ENCODE measurements at places on chromosomes 7 and 10.

DNA sequence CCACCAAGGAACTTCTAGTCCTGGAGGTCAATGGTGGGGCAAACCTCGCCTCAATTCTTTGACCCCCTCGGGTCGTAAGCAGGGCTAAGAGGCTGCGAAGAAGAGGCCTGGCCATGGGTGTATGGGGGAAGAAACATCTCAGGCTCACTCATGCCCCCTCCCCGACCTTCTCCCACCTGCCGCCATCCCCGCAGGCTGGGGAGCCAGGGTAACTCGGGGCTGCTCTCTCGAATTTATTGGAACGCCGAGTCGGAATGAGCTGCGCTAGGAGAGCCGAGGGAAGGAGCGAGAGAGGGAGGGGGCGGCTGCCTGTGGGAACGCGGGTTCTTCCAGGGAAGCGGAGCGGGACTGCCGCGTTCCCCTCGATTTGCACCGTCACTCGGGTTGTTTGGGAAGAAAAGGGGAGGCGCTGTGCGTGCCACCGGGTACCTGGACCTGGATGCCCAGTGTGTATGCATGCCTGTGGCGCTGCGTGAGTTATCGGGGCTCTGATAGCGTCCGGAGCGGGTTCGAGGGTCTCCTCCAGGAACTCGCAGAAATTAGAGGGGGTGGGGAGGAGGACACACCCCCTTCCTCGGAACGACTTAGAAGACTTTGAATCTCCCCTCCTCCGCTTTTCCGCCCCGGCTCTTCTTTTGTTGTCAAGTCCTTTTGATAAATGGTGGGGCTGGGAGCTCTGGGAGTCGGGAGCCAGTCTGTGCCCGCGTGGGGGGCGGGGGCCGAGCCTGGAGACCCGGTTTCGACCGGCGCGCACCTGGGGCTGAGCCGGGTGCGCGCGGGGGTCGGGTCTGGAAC is 1.8 kb upstream of the ZNF503 start:
- DNase-seq, result peak; percentile 38

DNA sequence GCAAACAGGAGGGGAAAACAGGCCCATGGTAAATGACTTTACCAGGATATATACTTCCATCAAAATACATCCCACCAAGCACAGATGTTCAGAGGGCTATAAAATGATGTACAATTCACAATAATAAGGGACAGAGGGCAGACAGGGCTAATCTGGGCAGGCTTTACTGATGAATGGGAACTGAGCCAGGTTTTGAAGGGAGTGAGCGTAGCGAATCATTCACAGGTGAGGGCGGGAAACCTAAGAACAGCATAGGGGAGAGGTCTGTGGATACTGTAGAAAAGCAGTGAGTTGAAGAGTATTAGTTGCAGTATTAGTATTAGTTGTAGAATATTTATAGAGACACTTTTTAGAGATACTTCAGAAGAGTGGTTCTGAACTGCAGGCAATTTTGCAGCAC is 180.8 kb downstream of the JAZF1 start:
- peak; percentile 87 for DNase-seq

DNA sequence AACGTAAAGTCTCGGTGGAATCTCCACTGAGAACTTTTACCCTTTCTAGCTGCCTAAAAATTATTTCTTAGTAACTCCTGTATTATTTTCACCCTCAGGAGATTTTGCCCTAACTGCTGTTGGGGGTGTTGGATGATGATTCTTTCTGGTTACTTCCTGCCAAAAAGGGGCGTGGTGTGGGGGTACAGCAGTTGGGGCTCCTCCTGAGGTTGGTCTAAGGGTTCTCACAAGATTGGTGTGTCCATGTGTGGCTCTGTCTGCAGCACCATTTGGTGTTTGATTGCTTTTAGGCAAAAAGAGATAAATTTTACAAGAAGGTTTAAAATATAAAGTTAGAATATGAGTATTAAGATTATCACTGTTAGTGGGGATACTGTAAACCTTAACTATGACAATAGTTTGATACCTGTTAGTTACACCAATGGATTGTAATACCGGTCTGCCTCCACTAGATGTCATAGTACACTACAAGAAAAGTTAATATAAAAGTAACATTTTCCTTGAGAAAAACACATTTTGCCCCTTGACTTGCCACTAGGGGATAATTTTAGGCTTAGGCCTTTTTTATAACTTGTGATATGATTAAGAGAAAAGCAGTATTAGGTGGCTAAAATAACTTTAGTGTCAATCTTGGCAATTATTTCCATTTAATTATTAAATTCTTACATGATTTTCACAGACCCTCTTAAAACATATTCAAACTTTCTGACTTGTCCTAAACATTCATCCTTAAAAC is 928.7 kb downstream of the IPMK start:
- DNase-seq, result peak; percentile 39

DNA sequence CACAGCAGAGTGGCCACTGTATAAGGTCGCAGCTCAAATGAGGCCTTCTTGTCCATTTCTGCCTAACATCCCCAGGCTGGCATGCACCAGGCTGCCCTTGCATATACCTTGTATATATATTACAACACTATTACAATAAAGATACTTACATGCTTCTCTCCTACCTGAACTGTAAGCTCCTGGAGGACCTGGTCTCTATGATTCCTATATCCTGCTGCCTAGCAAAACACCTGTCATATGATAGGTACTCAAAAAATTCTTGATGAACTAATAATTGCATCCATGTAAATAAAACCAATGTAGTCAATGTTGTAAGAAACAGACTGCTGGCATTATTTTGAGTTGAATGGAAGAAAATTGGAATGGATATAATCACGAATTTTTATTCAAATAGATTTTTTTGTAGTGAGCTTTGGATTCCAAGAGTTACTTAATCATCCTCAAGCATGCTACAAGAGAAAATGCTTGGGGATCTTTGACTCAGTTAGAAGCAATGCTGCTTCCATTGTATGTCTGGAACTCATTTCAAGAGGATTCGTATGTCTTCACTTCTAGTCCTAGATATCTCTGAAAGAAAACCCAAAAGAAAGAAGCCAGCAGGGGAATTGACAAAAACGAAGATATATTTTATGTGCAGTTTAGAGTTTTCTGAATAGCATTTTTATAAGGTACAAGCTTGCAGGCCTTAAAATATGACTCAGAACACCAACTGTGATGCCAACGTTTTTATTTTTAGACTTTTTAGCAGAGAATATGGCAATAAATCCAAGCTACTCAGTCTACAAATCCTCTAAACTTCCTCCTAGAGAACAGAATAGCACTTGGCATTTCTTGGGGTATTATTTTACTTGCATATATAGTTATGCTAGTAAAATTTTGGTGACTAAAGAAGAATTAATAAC is 53.1 kb downstream of the OSBPL3 start:
- DNase-seq, result no peak

- DNase-seq, result no peak
Measured at GRCh38 chr10:91740353-91740924, 57.8 kb upstream of the TNKS2 start.

DNA sequence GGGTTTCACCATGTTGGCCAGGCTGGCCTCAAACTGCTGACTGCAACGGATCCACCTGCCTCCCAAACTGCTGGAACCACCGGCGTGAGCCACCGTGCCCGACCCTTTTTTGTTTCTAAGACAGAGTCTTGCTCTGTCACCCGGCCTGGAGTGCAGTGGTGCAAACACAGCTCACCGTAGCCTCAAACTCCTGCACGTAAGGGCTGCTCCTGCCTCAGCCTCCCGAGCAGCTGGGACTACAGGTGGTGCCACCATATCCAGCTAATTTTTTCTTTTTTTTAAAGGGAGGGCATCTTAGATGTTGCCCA is 36.4 kb downstream of the ADAP1 start:
- no peak for DNase-seq

GRCh38 chr7:1597066-1597760 is 27.4 kb upstream of the PSMG3 start:
- no peak for DNase-seq

GRCh38 chr7:108809356-108809755 is 239.7 kb downstream of the DNAJB9 start:
- no peak for DNase-seq

GRCh38 chr7:27774717-27775328 is 34.9 kb downstream of the TAX1BP1 start:
- peak; percentile 38 for DNase-seq

DNA sequence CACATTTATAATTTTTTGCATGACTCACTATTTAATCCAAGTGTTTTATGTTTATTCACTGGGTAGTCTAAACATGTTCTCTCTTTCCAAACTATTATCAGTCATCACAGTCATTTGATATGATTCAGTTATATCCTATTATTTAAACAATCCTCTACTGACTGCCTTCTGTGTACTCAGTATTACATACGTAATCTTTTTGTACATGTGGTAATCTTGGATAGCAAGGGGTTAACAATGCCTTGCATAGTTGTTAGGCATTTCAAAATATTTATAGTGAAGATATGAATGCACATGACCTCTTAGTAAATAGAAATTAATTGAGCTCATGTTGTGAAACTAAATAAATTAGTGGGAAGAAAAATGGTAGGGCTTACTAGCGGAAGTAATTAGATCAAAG is 379.4 kb upstream of the KIAA1217 start:
- no peak for DNase-seq

DNA sequence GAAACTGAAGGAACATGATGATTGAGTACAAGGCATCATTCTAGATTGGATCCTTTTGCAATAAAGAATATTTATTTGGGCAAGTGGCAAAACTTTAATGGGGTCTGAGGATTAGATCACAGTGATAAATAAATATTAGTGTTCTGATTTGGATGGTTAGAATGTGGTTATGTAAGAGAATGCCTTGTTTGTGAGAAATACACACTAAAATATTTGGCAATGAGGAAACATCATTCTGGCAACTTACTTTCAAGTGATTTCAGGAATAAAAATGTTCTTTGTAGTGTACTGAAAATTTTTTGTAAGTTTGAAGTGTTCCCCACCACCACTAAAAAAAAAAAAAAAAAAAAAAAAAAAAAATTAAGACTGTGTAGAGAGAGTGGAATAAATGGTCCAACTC is 185.1 kb upstream of the NEBL start:
- DNase-seq, result no peak

DNA sequence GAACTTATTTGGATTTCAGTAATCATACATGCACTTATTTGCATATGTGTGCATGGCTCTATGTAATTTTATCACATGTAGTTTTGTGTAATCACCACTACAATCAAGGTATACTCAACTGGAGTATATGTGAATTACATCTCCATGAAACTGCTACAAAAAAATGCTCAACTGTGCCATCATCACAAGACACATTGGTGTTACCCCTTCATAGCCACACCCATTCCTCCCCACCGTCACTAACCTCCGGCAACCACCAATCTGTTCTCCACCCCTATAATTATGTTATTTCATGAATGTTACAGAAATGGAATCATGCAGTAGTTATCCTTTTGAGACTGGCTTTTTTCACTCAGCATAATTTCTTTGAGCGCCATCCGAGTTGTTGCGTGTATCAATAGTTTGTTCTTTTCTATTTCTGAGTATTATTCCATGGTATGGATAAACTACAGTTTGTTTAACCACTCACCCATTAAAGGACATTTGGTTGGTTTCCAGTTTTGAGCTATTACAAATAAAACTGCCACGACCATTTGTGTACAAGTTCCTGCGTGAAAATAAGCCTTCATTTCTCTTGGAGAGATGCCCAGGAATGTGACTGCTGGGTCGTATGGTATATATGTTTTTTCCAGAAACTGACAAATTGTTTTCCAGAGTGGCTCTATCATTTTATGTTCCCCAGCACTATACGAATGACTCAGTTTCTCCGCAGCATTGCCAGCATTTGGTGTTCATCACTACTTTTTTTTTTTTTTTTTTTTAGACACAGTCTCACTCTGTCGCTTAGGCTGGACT is 11.3 kb upstream of the SMO start:
- DNase-seq, result no peak

GRCh38 chr7:76080204-76080603 is 32.3 kb downstream of the MDH2 start:
- DNase-seq, result no peak

- DNase-seq, result no peak
Measured at GRCh38 chr10:59770689-59771088, 17.4 kb upstream of the MRLN start.

DNA sequence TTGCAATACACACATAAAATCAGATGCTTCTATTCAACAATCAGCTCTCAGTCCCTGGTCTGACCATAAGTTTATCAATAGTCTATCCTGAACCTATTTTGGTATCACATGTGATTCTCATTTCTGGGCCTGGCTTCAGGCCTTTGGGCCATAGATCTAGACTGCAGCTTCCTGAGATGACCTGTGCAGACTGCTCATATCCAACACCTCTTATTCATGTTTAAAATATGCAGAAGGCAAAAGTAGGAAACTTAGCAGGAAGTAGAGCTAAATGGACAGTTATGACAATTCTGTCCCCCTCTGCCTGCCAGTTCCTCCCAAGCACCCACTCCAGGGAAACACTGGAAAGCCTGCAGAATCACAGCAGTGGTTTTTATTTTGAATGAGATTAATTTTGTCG is 53.3 kb downstream of the C7orf25 start:
- no peak for DNase-seq

Measured in NCI-H82 (cell line).